ENCODE measurements at places on chromosomes 5 and 9.

GRCh38 chr9:131395157-131396098, 1.5 kb downstream of the PRRC2B start:
- no peak for DNase-seq

GRCh38 chr9:137490532-137491186, 31.5 kb upstream of the NSMF start:
- DNase-seq, result no peak

DNA sequence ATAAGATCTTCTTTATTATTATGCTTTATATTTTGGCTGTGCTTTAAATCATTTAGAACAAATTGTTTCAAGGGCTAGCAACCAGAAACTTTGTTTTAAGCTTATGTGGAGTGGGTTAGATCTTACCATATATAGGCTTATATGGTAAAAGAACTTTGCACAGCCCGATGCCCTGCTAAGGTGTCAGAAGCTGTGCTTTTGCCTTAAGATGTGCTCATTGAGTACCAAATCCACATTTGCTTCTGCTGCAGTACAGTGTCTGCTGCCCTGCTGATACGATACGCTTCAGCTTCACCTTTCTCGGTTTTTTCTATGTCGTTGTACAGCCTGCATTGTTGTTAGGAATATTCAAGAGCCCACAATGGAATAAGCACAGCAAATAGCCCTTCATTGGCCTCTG, 34.8 kb downstream of the CD180 start:
- DNase-seq, result no peak

GRCh38 chr5:7848296-7848695, 2.6 kb downstream of the CFAP90 start:
- no peak for DNase-seq

GRCh38 chr5:18881615-18882014, 1106.4 kb downstream of the CDH18 start:
- no peak for DNase-seq

DNA sequence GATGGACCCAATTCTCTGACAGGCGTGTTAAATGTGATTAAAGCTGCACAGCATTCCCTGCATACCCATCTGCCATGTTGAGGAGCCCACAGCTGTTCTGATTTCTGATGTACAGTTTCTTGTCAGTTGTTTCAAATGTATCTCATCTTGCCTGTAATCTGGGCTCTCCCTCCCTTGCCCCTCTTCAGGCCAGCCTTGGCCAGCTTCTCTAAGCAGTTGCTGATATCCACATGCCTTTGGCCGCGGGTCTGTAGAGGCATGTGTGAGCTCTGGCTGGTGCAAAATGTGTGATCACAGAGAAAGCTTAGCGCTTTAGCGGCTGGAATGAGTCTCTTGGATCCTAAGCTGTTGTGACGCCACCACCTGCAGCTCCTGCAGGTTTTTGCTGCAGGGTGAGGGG, 332.0 kb downstream of the MLLT3 start:
- no peak for DNase-seq

- DNase-seq, result no peak
Observed at GRCh38 chr9:6133346-6134063, 82.1 kb upstream of the IL33 start.

GRCh38 chr5:57778501-57779091, 296.0 kb upstream of the ACTBL2 start:
- no peak for DNase-seq

- no peak for DNase-seq
Observed at GRCh38 chr9:95101326-95101725, 216.2 kb downstream of the FANCC start.

- no peak for DNase-seq
Observed at GRCh38 chr9:123164285-123164684, 104.1 kb downstream of the STRBP start.

DNA sequence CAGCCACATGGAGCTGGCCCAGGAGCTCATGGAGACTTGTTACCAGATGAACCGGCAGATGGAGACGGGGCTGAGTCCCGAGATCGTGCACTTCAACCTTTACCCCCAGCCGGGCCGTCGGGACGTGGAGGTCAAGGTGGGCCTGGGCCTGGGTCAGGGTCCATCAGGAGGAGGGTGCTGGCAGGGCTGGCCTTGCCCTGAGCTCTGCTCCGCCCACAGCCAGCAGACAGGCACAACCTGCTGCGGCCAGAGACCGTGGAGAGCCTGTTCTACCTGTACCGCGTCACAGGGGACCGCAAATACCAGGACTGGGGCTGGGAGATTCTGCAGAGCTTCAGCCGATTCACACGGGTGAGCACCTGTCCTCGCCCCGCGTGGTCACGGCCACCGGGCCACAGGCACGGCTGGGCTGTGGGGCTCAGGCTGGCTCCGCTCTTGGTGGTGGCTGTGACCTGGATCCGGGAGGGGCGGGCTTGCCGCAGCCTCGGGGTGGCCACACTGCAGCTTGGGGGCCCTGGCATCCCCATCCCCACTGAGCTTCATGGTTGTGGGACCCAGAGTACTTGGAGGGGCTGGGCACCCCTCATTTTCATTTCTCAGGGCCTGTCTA, 7.1 kb downstream of the DPP7 start:
- no peak for DNase-seq

DNA sequence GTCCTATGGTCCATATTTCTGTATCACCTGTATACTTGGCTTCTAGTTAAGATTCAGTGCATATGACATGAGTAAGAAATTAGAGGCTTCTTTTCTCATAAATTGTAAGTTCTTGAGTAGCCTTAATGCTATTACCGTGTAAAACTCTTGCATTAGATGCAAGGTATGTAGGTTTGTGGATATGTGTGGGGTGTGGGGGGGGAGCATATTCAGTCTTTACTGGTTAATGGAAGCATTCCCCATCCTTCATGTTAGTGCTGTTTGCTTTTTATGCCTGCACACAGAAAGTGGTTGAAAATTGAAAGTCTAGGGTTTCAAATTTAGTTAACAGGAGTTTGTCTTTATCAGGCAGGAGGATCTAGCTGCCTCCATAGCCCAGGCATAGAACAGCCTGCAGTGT, 16.1 kb downstream of the RAI14 start:
- DNase-seq, result no peak

DNA sequence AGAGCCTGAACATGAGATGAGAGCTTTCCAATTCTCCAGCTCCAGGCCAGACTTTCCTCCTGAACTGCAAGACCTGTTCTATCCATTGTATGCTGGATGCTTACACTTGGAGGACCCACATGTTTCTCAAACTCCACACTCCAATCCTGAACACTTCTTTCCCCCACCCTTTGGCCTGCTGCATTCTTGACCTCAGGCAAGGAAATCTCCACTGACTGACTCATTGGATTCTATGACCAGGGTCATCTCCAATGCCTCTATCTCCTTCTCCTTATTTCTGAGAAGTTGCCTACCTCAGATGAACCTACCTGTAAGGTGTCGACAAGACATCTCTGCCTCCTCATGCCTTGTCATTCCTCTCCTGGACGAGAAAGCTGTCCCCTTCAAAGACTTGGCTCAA, 153.6 kb downstream of the CRB2 start:
- no peak for DNase-seq

DNA sequence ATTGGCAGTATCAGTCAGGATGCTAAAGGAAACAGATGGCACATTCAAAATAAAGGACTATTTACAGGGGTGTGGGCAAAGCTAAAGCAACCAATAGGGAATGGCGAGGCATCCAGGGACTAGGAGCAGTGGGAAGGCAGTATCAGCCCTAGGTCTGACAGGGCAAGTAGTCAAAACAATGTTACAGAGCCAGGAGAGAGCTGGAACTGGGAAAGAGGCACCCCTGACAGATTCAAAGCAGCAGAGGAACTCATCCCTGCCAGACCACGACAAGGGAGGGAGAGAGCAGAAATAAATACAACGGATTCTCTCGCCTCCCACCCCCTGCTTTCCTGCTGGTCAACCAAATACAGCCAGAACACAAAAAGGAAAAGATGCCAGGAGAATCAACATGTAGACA, 371.5 kb downstream of the NR2F1-AS1 start:
- DNase-seq, result no peak

DNA sequence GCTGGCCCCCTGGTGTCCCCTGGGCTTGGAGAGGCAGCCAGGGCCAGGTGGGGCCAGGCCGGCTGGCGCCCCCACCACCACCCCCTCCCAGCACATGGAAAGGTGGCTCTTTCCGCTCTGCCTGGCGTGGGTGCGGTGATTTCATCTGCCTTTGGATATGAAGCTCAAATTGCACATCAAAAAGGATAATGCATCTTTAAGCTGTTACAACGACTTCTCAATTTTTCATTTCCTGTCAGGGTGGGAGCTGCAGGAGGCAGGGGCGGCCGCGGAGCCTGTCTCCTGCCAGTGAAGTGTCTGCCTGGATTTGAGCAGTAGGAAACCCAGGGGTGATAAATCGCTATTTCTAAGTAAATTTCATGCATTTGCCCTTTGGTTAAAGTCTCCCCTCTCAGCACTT, 169.2 kb upstream of the MVB12B start:
- no peak for DNase-seq

DNA sequence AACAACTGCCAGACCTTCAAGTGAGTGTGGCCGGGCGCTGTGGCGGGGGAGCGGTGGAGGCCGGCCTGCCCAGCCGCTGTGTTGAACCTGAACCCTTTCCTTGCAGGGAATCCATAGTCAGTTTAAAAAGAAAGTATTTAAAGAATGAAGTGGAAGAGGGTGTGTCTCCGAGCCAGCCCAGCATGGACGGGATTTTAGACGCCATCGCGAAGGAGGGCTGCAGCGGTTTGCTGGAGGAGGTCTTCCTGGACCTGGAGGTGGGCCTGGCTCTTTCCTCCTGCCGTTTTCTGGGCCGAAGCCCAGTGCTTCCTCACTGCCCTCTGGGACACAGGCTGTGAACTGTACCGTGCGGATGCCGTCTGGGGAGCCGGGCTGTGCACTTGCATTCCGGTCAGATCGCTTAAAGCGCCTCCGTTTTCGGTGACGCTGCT, 19.1 kb downstream of the EXOC3 start:
- no peak for DNase-seq

- DNase-seq, result no peak
Observed at GRCh38 chr9:112868461-112868860, 22.2 kb downstream of the SLC46A2 start.

- no peak for DNase-seq
Observed at GRCh38 chr9:90569511-90569910, 73.1 kb downstream of the DIRAS2 start.

- peak; percentile 90 for DNase-seq
Observed at GRCh38 chr9:129495620-129496472, 125.1 kb downstream of the C9orf50 start.

All from COLO829 (cell line).